LHCN-M2 (cell line): ENCODE measurements at places on chromosomes 7 and 10. TPM values are rescaled to one million over a fixed set of nuclear protein-coding genes. Genes with fewer than 3 reads are reported as not detected.

The ACTL6B gene
- total RNA-seq: not detected in 2 replicates

The TAC1 gene
- not detected in 2 replicates for total RNA-seq

The ICA1 gene
- 0.13 TPM in 1 of 2 replicates, not detected in the other for total RNA-seq

The TDRD1 gene
- total RNA-seq: 0.06 TPM in 1 of 2 replicates, not detected in the other

The TSPAN15 gene
- 1.5 and 2.0 TPM in 2 replicates for total RNA-seq

The CPA2 gene
- total RNA-seq: not detected in 2 replicates

The NKX2-3 gene
- total RNA-seq: 0.19 TPM in 1 of 2 replicates, not detected in the other

The AKR1C2 gene
- total RNA-seq: 10.0 and 10.3 TPM in 2 replicates

The AKR1B1 gene
- 126 and 146 TPM in 2 replicates for total RNA-seq

The TMEM270 gene
- not detected in 2 replicates for total RNA-seq

The RAMP3 gene
- not detected in 2 replicates for total RNA-seq

GRCh38 chr7:114530057-114530611 is 115.5 kb downstream of the FOXP2 start:
- DNase-seq: no peak

GRCh38 chr10:89337484-89337883 is 9.7 kb downstream of the IFIT3 start:
- DNase-seq: peak; percentile 54

DNA sequence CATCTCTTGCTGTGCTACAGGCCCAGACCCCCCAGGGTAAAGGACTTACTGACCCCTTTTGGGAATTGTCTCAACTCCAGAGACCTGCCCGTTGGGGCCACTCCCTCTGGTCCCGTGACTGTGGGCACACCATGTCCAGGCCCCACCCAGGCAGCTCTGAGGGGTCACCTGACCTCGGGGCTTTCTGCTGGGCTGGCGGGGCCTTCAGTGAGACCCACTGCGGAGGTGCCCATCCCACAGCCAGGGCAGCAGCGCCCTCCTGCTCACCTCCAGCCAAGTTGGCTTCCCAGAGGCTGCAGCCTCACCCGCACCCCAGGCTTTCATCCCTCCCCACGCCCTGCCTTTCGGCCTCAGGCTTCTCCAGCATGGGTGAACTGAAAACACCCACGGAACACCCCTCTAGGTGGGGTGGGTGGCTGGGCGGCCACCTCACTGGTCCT is 147.2 kb downstream of the DNAJB6 start:
- no peak for DNase-seq

DNA sequence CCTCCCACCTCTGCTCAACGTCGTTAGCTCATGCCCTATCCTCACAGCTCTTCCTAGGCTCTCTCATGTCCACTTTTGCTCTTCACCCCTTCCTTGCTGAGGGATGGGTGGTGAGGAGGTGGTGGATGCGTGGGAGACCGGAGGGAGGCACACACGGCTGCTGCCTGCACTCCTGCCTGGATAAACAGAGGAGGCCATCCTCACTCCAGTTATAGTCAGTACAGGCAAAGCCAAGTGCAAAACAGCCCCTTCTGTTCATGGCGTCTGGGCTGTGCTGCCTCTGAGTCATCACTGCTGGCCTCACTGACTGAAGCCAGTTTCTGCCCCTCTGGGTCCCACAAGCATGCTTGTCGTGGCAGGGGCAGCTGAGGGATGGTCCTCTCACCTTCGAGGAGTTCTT is 31.9 kb upstream of the LRRC4 start:
- DNase-seq: no peak

GRCh38 chr7:102080434-102081243 is 206.0 kb upstream of the SH2B2 start:
- DNase-seq: no peak

- peak; percentile 75 for DNase-seq
Observed at GRCh38 chr10:102133373-102134195, 744 bp downstream of the PPRC1 start.

- DNase-seq: peak; percentile 39
Observed at GRCh38 chr7:94675356-94675755, 19.4 kb upstream of the SGCE start.

DNA sequence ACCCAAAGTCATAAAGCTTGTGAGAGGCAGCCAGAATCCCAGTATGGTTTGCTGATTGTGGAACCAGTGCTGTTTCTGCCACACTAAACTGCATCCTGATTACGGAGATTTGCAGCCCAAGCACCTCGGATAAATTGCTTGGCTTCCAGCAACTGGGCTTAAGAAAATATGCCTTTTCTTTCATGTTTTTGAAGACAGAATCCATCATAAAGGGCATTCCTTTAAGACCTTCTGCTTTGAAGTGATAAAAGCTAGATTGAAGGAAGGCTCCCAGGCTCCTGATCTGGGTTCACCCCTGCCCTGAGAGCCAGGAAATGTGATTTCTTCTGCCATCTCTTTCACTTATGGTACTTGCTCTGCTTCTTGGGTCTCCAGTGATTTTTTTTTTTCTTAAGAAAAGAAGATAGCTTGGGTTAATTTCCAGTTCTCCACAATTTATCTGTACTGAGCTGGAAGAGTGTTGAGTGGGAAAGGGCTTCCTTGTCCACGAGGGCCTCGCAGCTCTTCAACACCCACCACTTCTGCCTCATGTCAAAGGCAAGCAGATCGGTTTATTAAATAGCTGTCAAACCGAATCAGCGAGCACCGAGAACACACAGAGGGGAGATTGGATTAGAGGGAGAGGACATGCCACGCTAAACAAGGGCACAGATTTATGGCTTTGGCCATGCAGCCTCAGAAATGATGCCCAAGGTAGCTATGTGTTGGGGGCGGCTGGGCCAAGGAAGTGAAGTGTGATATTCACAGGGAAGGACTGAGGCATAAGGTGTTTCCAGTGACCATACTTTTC is 94.9 kb upstream of the TBX20 start:
- DNase-seq: no peak

GRCh38 chr7:4000934-4001333 is 681.2 kb upstream of the FOXK1 start:
- DNase-seq: no peak

GRCh38 chr10:46542567-46543465 is 13.6 kb downstream of the GPRIN2 start:
- DNase-seq: no peak

DNA sequence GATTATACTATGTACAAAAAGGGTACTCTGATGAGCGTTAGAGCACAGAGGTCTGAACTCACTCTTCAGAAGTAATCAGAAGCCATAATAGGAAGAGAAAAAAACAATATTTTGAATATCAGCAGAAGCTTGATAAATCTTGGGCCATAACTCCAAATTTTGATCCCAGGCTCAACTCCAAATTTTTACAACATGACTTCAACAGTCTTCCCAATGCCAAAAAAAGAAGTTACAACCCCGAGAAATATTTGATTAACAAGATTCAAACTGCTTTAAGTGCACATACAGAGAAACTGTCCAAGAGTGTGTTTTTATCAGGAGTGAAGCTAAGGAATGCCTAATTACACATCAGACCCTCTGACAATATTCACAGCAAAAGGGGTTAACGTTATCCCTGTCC is 7.5 kb downstream of the MPP7 start:
- no peak for DNase-seq

- DNase-seq: no peak
Observed at GRCh38 chr7:101804088-101804963, 13.1 kb upstream of the CUX1 start.

DNA sequence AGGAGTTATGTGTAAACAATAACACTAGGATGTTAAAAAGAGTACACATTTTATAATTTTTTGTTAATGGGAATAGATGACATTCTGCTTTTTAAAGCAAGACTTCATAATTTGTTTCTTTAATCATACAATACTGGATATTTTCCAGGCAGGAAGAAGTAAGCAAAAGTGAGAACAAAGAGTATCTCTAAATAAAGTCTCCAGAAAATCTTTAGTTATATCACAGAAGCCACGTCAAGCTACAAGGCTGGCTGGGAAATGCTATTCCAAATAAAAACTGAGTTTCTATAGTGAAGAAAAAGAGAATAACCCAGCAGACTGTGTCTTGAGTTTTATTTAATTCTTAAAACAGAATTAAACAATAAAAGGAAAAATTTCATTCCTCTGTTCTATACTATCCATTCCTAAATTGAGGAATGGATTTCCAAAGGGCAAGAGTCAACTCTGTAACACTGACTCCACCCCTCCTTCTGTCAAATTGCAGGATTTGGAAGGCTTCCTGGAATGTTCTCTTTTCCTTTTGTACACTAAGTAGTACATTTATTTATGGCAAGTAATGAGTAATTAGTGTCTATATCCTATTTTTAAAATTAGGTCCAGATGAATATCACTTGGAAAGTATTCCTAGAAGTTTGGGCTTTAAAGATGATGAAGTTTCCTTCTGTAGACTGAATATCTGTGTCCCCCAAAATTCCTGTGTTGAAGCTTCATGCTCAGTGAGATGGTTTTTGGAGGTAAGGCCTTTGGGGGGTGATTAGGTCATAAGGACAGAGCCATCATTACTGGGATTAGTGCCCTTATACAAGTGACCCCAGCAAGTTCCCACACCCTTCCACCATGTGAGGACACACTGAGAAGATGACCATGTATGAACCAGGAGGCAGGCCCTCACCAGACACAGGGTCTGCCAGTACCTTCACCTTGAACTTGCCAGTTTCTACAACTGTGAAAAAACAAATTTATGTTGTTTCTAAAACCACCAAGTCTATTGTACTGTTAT is 290.9 kb downstream of the CRPPA start:
- peak; percentile 69 for DNase-seq

DNA sequence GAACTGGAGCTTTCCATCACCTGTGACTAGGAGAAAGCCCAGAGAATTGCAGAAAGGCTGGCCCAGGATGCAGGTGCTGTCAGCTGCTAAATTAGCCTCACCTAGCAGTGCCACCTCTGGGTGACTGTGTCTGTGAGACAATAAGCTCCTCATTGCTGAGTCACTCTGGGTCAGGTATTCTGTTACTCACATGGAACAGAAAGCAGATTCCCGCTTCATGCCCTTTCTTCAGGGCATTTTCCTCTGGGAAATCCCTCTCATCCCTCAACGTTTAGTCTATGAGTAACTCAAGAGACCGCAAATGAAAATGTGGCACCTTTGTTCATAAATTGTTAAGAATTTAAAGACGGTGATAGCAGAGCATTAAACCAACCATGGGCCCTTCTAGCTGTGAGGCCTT is 184.0 kb downstream of the ADAM12 start:
- DNase-seq: no peak

- DNase-seq: no peak
Observed at GRCh38 chr7:140008755-140009610, 53.8 kb downstream of the PARP12 start.

GRCh38 chr7:77348371-77348813 is 67.8 kb downstream of the GSAP start:
- peak; percentile 98 for DNase-seq

GRCh38 chr7:92360387-92360786 is 86.9 kb upstream of the GATAD1 start:
- no peak for DNase-seq

DNA sequence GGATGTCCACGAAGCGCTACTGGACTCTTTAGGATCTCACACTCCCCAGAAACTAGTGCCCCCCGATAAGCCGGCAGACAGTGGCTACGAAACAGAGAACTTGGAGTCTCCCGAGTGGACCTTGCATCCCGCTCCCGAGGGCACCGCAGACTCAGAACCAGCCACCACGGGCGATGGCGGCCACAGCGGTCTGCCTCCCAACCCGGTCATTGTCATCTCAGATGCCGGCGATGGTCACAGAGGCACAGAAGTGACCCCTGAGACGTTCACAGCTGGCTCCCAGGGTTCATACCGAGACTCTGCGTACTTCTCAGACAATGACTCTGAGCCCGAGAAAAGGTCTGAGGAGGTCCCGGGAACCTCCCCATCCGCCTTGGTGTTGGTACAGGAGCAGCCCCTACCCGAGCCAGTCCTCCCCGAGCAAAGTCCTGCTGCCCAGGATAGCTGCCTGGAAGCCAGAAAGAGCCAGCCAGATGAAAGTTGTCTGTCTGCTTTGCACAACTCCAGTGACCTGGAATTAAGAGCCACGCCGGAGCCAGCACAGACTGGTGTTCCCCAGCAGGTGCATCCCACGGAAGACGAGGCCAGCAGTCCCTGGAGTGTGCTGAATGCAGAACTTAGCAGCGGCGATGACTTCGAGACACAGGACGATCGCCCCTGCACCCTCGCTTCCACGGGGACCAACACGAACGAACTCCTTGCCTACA is 17.6 kb upstream of the BHLHA15 start:
- DNase-seq: no peak

DNA sequence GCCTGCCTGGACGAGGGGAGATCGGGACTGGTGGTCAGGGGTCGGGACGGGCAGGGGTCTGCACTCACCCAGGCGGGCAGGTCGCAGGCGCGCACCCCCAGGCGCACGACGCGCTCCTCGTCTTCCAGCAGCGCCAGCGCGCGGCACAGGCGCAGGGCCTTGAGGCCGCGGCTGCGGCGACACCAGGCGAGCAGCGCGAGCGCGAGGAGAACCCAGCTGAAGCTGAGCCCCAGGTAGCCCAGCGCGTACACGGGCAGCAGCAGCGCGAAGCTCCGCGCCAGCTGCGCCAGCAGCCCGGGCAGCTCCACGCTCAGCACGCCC is 328 bp downstream of the ESYT2 start:
- DNase-seq: peak; percentile 79

DNA sequence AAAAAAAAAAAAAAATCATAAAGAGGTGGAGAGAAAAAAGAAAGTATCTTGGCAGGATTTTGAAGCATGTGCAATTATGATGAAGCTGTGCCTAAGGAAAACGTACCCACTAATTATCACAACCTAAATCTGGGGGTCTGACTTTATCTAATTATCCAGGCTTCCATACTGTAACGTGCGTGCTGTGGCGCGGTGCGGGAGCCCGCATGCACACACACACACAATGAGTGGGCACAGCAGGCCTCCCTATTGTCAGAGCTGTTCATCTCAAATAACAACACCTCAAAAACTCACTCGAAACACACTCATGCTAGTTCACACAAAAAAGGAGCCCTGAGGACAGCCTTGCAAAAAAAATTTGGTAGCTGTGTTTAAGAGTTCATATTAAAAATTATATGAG is 31.9 kb downstream of the BEND7 start:
- no peak for DNase-seq

- DNase-seq: no peak
Observed at GRCh38 chr7:155732286-155732685, 80.0 kb downstream of the SHH start.

- DNase-seq: no peak
Observed at GRCh38 chr10:131274883-131275282, 36.6 kb downstream of the TCERG1L start.

DNA sequence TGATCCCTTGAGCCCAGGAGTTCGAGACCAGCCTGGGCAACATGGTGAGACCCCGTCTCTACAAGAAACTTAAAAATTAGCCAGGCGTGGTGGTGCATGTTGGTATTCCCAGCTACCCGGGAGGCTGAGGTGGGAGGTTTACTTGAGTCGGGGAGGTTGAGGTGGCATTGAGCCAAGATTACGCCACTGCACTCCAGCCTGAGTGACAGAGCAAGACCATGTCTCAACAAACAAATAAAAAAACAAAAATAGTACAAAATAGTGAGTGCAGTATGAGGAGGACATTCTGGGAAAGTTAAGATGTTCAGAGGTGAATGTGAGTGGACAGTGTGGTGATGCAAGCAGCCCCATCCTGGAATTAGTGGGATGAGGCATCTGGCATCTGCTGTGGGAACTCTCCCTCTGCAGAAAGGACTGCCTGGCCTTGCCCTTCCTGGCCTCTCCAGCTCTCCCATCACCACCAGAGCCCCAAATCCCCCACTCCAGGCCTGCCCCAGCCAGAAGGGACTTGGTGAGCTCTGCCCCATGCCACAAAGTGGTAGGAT is 96.6 kb upstream of the PARD3 start:
- DNase-seq: peak; percentile 15

GRCh38 chr10:6802759-6803426 is 222.8 kb upstream of the PRKCQ start:
- DNase-seq: no peak
